Breast epithelium (tissue), 4 donors: ENCODE measurements at places on chromosomes 7 and 10. TPM values are rescaled to one million over a fixed set of nuclear protein-coding genes. Genes with fewer than 3 reads are reported as not detected.

The PRKCQ gene
- total RNA-seq = 1.8 TPM

The C10orf71 gene
- not detected for total RNA-seq

The RELN gene
- total RNA-seq = 9.8 TPM

The GLI3 gene
- total RNA-seq = 29.9 TPM

The CFAP46 gene
- 0.16 TPM for total RNA-seq

The GAD2 gene
- total RNA-seq = not detected

The LRRN3 gene
- total RNA-seq = 1.6 TPM

- no peak overlapping the region for H3K4me3 ChIP-seq
- H3K27me3 ChIP-seq = no peaks in the 10 kb centered on the region
- H3K4me1 ChIP-seq = no peaks in the 10 kb centered on the region
- no peaks in the 10 kb centered on the region for H3K36me3 ChIP-seq
These were observed 51.0 kb upstream of the OSBPL3 start for GRCh38 chr7:25031007-25031406.

- H3K27ac ChIP-seq = no peak overlapping the region
- no peak for DNase-seq
- H3K27me3 ChIP-seq = no peaks in the 10 kb centered on the region
These were observed 596.4 kb upstream of the GHITM start for GRCh38 chr10:83542774-83543411.

- no peak for DNase-seq
- no peaks in the 10 kb centered on the region for H3K27me3 ChIP-seq
- no peaks in the 10 kb centered on the region for H3K36me3 ChIP-seq
- no peak overlapping the region for H3K4me3 ChIP-seq
- no peak overlapping the region for H3K27ac ChIP-seq
These were observed 48.6 kb downstream of the NCAPG2 start for GRCh38 chr7:158655931-158656441.

GRCh38 chr10:18497806-18498369 lies 153.5 kb downstream of the NSUN6 start:
- H3K4me1 ChIP-seq = no peaks in the 10 kb centered on the region
- no peak for DNase-seq
- H3K27me3 ChIP-seq = no peaks in the 10 kb centered on the region
- no peak overlapping the region for H3K27ac ChIP-seq
- H3K4me3 ChIP-seq = no peak overlapping the region

DNA sequence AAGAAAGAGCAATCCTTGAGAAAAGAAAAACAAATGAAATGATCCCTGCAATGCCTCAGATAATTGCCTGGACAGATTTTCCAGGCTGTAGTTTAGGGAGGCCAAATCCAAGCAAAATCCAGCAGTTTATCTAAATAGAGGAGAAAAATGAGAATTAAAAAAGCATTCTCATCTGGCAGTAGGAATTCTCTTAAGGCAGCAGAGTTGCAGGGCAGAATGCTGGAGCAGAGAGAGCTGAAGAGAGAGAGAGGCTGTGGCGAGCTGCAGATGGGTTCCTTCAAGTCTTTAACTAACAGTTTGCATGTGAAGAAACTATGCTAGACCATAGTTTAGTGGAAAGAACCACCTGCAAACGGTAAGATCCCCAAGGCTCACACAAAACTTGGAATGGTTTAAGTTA lies 6.0 kb upstream of the LIPA start:
- no peak for DNase-seq
- H3K27ac ChIP-seq = no peak overlapping the region
- H3K36me3 ChIP-seq = no peaks in the 10 kb centered on the region
- H3K27me3 ChIP-seq = no peaks in the 10 kb centered on the region
- no peaks in the 10 kb centered on the region for H3K4me1 ChIP-seq

DNA sequence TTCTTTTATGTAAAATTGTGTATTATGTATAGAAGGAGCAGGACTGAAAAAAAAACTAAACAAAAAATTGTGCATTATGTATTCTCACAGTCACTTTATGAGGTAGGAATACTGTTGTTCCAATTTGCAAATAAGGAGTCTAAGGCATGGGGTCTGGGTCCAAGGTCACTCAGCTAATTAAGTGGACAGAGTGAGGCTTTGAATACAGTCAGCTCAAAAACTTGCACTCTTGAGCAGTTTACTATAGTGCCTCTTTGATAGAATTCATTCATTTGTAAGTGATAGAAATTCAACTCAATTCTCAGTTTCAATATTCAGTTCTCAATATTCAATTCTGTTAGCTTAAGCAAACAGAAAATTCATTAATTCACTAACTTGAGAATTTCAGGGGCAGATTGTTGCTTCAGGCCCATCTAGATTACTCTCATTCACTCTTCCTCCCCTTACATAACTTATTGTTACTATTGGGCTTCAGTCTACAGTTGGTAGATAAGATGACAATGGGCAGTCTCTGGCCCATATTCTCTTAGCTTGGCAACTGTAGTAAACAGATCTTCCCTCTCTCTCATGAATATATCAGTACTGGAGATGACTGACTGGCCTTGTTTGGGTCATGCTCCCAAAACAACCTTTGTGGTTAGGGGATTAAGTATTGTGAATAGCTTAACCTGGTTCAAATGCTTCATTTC lies 86.6 kb downstream of the BTAF1 start:
- no peaks in the 10 kb centered on the region for H3K4me1 ChIP-seq
- H3K27me3 ChIP-seq = no peaks in the 10 kb centered on the region
- H3K27ac ChIP-seq = no peak overlapping the region
- DNase-seq = no peak
- peaks cover 7% of the 10 kb centered on the region for H3K36me3 ChIP-seq

DNA sequence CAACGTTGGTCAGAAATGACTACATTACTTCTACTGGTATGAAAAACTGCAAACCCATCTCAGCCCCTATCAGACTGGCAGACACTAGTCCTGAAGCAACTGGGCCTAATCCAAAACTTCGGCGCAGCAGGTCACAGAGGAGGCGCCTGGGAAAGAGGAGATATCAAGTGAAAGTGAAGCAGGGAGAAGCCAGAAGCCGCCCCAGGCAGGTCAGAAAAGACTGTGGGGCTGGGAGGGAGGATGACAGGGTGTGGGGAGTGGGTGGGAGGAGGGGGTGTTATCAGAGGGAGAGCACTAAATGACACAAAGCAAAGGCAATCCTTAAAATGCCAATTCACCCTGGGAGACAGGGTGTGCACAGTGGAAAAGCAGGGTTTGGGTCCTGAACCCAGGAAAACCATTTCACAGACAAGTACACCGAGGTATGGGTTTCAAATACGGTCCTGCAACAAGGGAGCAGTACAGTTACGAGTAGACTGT lies 731 bp downstream of the CHCHD3 start:
- DNase-seq = no peak
- peak overlapping the region; percentile 87 for H3K4me3 ChIP-seq
- H3K27me3 ChIP-seq = no peaks in the 10 kb centered on the region
- no peaks in the 10 kb centered on the region for H3K4me1 ChIP-seq
- H3K27ac ChIP-seq = peak overlapping the region; percentile 85

GRCh38 chr7:22601408-22601807 lies 101.4 kb upstream of the STEAP1B start:
- no peaks in the 10 kb centered on the region for H3K4me1 ChIP-seq
- H3K27ac ChIP-seq = no peak overlapping the region
- no peak overlapping the region for H3K4me3 ChIP-seq
- no peaks in the 10 kb centered on the region for H3K27me3 ChIP-seq

DNA sequence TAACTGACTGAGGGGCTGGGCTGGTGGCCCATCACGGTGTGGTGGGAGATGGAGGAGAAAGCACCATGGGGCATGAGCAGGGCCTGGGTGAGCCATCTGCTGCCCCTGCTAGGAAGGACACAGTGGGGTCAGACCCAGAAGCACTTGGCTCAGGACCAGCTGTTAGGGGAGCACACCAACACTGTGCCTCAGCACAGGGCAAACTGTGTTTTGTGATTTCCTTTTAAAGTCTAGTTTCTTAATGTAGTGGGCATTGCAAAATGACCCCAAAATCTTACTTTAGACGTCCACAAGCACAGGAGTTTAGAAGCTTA lies 41.2 kb downstream of the NCAPG2 start:
- no peak overlapping the region for H3K27ac ChIP-seq
- no peak for DNase-seq
- no peak overlapping the region for H3K4me3 ChIP-seq

- H3K4me3 ChIP-seq = no peak overlapping the region
- no peaks in the 10 kb centered on the region for H3K27me3 ChIP-seq
- H3K27ac ChIP-seq = no peak overlapping the region
- H3K36me3 ChIP-seq = no peaks in the 10 kb centered on the region
- H3K4me1 ChIP-seq = no peaks in the 10 kb centered on the region
These were observed 9.9 kb downstream of the VPS50 start for GRCh38 chr7:93242106-93242505.

DNA sequence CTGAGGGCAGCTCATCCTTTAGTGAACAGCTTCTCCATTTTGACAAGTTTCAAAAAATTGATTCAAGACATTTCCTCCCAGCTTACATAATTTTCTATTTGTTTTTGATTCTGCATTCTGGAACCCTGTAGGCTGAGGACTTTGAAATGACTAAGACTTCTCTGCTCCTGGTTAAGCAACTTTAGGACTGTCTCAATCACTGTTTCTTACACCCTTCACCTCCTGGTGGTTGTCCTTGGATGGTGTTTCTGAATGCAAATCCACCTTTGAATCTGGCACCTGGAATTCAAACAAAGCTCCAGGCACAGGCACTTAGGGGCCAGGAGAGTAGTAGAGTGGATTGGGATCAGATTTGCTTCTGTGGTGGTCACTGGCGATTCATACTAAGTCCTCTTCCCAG lies 595.5 kb downstream of the LRMDA start:
- H3K4me3 ChIP-seq = no peak overlapping the region
- H3K27me3 ChIP-seq = no peaks in the 10 kb centered on the region
- no peaks in the 10 kb centered on the region for H3K4me1 ChIP-seq
- H3K36me3 ChIP-seq = no peaks in the 10 kb centered on the region
- H3K27ac ChIP-seq = no peak overlapping the region

GRCh38 chr10:78474743-78475142 lies 441.1 kb downstream of the RPS24 start:
- no peak overlapping the region for H3K4me3 ChIP-seq
- no peaks in the 10 kb centered on the region for H3K4me1 ChIP-seq
- DNase-seq = no peak
- no peaks in the 10 kb centered on the region for H3K36me3 ChIP-seq

DNA sequence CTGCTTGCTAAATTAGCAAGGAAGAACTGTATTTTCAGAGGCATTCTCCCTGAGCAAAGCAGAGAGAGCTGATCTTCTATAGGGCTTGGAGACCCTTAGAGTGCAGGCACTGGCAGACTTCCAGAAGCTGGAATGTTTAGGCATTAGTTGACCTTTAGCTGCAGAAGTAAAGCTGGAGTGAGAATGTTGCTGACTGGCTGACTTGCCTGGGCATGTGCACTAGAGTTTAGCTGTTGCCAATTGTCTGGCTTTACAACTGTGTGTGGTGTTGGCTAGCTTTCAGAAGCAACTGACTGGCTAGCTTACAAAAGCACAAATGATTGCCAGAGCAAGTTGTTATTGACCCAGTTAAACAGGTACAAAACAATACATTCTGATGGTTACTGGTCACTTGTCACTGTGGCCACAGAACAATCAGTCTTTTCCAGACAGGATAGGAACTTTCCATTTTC lies 25.1 kb downstream of the FAM13C start:
- no peaks in the 10 kb centered on the region for H3K27me3 ChIP-seq
- H3K4me1 ChIP-seq = no peaks in the 10 kb centered on the region
- no peak overlapping the region for H3K4me3 ChIP-seq
- no peaks in the 10 kb centered on the region for H3K36me3 ChIP-seq
- DNase-seq = peak; percentile 67

DNA sequence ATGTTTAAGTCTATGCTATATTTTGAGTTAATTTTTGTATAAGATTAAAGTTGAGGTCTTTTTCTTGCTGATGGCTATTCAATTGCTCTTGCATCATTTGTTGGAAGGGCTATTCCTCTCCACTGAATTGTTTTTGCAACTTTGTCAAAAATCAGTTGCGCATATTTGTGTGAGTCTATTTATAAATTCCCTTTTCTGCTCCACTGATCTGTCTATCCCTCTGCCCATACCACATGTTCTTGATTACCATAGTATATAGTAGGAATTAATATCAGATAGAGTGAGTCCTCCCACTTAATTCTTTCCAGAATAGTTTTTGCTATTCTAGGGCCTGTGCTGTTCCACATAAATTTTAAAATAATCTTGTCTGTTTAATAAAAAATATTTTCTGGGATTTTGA lies 152.4 kb upstream of the ADCY1 start:
- DNase-seq = no peak
- no peaks in the 10 kb centered on the region for H3K36me3 ChIP-seq
- H3K4me1 ChIP-seq = no peaks in the 10 kb centered on the region
- H3K27ac ChIP-seq = no peak overlapping the region
- H3K27me3 ChIP-seq = no peaks in the 10 kb centered on the region
- H3K4me3 ChIP-seq = no peak overlapping the region

DNA sequence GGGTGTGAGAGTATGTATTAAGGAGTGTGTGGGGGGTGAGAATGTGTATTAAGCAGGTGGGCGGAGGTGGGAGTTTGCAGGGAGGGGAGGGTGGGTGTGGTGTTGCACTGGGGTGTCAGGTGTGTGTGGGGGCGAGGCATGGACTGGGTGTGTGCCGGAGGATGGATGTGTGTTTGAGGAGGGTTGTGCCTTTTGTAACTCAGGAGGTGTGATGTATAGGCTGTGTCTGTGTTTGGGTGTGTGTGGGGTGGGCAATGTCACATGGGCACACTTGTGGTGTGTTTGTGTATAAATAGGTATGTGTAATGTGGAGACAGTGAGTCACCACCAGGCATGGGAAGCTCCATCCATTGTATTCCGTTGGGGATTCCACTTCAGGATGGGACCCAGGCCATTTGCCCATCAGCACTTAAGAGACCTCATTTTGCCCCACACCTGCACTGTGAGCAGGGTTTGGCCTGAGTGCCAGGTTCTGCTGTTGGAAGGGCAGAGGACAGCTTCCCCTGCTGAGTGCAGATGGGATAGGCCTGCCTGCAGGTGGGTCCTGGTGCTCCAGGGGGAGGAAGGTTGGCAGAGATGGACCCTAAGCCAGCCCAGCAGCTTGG lies 5.8 kb downstream of the UNC5B start:
- DNase-seq = no peak
- no peak overlapping the region for H3K27ac ChIP-seq
- H3K27me3 ChIP-seq = no peaks in the 10 kb centered on the region
- H3K4me3 ChIP-seq = peak overlapping the region; percentile 55
- H3K36me3 ChIP-seq = no peaks in the 10 kb centered on the region

DNA sequence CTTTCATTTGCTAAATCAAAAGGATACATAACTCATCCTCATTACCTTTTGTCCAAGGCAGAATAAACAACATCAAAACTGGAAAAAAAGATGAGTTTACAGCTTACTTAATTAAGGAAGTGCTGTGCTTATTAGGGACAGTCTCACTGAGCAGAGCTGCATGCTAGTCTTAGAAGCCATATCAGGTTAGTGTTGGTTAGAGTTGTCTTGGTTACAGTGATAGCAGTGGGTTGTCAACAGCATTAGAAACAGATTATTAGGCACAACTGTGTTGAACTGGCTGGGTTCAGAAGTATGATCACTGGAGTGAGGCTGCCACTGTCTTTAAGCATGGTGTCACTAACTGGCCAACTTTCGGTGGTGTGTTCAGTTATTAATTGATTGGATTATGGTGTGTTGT lies 503.9 kb upstream of the IGFBP3 start:
- no peaks in the 10 kb centered on the region for H3K4me1 ChIP-seq
- DNase-seq = no peak
- H3K4me3 ChIP-seq = no peak overlapping the region
- H3K27ac ChIP-seq = no peak overlapping the region
- no peaks in the 10 kb centered on the region for H3K36me3 ChIP-seq
- H3K27me3 ChIP-seq = no peaks in the 10 kb centered on the region
